ENCODE measurements at places on chromosomes 3 and 15.

GRCh38 chr3:186316666-186317260 lies 45.3 kb downstream of the DGKG start:
- DNase-seq = no peak

DNA sequence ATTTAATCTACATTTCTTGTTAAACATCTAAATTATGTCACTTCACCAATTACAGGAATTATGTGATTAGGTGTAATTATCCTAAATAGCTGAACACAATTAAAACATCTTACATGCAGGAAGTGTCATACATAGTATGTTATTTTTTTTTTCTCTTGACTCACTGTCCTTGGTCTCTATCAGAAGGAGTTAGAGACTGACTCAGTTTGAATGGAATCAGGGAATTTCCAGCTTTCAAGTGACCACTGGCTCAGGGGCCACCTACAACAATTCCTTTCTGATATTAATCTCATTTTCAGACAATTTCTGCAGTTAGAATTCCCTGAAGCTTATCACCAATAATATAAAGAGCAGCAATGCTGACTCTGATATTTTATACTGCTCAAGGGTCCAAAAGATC lies 400.7 kb downstream of the ROBO1 start:
- DNase-seq = no peak

GRCh38 chr15:62569460-62570404 lies 404.6 kb upstream of the C2CD4B start:
- DNase-seq = no peak

GRCh38 chr15:90082140-90082715 lies 20.0 kb downstream of the IDH2 start:
- DNase-seq = no peak

DNA sequence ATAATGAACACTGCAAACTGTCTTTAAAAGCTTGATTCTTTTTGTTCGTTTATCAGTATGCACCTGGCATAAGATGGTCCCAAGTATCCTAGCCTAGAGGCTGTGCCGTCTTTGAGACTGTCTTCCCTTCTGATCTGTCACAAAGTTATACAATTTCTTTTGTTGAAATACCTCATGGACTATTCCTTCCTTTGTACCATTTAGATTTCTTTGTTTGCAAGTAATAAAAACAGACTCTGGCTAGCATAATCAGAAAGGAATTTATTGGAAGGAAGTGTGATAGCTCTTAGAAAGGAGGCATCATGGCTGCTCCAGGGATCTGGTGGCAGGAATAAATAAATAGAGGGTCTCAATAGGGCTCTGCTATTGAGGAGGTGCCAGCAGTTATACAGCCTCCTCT lies 280.4 kb downstream of the SLC9A9 start:
- no peak for DNase-seq

GRCh38 chr3:173371848-173372487 lies 25.6 kb upstream of the NLGN1 start:
- DNase-seq = no peak

GRCh38 chr3:197306374-197307086 lies 8.1 kb upstream of the DLG1 start:
- no peak for DNase-seq

DNA sequence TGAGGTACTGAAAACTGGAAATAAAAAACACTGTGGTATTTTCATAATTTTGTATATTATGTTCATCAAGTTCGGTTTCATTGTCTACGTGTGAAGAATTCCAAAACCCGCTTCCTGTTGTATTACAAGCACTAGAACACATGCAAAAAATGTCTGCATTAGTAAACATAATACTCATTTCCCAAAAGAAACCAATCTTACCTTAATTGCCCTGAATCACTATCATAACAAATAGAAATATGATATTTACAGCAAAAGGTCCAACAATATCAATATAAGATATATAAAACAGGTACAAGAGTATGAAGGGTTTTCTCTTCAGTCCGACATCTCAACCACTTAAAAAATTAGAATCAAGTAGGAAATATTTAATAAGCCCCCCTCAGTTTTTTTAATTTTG lies 26.3 kb upstream of the GP5 start:
- no peak for DNase-seq

- no peak for DNase-seq
These were observed 58.1 kb upstream of the C15orf61 start for GRCh38 chr15:67462875-67463274.

DNA sequence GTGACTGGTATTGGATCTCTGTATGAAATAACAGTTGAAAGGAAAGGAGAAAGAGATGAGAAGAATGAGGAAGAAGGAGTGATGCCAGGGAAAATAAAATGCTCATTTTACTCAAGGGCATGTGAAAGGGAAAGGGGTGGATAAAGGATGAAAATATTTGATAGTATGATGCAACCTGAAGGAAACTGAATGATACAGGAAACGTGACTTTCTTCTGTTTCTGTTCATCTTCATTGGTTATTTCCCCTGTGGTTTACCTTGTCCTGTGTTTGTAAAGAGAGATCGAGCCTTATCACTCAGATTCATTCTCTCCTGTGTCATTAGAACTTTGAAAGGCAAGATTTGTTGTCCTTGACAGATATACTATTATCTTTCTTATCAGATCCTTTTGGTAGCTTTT lies 243.6 kb upstream of the SLITRK3 start:
- DNase-seq = no peak

Data from CD4-positive, alpha-beta T cell treated with Interleukin-4 for 1 hour (primary cell).